Stimulated activated CD4-positive, alpha-beta T cell treated with anti-CD3 and anti-CD28 coated beads, Interleukin-1b, Interleukin-23, amount 100 ng/mL, for 24 hours (primary cell): ENCODE measurements at places on chromosomes 2 and 18.

DNA sequence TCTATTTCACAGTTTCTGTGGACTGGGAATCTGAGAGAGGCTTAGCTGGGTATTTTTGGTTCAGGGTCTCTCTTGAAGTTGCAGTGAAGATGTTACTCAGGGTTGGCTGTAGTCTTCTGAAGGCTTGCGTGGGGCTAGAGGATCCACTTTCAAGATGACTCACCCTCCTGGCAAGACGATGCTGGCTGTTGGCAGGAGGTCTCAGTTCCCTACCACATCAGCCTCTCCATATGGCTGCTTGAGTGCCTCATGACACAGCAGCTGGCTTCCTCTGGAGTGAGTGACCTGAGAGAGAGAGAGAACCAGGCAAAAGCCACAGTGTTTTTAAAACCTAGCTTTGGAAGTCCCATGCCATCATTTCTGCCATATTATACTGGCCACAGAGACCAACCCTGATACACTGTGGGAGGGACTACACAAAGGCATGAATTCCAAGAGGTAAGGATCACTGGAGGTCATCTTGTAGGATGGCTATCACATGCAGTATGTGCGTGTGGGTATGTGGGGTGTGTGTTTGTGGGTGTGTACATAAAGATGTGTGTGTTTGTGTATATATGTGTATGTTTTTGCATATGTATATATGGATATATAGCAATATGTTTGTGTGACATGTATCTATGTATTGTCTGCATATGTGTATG lies 25.1 kb downstream of the DNPEP start:
- DNase-seq: no peak

DNA sequence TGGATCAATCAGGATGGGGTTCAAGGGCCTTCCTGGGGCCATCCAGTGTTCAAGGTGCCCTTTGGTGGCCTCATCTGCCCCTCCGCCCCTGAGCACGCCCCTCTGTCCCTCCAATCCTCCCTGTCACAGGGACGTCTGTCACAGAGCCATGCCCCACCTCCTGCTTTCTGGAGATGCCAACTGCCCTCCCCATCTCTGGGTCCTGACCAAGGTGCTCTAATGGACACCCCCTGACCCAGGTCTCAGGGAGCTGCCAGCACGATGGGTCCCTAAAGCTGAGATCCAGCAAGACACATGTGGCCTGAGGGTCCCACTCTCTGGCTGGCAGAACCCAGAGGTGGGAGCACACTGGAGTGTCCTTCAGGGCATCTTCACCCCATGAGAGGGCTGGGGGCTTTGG lies 2.1 kb upstream of the TEKT4 start:
- no peak for DNase-seq

GRCh38 chr2:84495539-84496146 lies 20.7 kb upstream of the DNAH6 start:
- DNase-seq: no peak

DNA sequence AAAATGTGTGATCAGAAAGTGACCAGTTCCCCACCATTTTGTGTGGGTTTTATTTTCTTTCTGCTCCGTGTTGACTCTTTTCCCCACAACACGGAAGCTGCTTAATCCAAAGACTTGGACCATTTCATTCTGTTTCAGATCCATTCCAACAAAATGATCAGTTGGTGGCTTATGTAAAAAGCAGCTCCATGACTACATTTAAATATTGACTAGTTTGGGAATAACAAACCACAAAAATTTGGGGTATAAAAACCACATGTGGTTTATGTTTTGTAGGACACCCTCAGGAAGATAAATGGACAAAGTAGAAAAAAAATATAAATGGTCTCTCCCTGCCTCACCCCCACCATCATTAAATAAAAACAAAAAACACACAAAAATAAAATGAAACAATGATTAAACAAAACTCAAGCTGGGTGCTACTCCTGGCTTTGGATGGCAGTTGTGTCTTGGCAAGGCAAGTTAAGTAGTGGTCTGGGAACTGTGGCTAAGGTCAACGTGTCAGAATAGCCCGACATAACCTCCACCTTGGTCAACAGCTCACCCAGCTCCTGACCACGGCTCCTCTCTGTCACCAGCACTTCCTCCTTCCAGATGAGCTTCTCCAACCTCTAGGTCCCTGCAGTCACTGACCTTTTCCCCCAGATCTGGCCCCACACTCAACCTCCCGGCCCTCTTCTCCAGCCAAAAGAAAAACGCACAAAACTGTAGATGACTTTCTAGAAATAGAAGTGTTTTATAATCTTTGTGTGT lies 12.8 kb upstream of the WIPF1 start:
- DNase-seq: no peak

DNA sequence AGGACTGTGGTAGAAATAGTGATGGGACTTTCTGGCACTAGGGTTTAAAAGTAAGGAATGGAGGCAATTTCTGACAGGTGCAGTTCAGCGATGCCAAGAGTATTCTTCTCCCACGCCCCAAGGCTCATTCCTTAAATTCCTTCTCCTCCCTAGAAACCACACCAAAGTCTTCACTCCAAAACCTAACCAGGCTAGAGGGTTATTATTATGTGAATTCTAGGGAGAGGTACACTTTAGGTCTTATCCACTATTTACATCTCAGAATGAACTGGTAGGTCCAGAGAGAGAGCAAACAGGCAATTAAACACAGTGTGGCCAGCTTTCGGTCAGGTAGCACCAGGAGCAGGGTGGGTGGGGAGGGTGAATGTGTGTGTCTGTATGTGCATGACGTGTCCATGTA lies 11.4 kb downstream of the IL1F10 start:
- no peak for DNase-seq

GRCh38 chr18:54210463-54210862 lies 14.0 kb downstream of the MBD2 start:
- no peak for DNase-seq

DNA sequence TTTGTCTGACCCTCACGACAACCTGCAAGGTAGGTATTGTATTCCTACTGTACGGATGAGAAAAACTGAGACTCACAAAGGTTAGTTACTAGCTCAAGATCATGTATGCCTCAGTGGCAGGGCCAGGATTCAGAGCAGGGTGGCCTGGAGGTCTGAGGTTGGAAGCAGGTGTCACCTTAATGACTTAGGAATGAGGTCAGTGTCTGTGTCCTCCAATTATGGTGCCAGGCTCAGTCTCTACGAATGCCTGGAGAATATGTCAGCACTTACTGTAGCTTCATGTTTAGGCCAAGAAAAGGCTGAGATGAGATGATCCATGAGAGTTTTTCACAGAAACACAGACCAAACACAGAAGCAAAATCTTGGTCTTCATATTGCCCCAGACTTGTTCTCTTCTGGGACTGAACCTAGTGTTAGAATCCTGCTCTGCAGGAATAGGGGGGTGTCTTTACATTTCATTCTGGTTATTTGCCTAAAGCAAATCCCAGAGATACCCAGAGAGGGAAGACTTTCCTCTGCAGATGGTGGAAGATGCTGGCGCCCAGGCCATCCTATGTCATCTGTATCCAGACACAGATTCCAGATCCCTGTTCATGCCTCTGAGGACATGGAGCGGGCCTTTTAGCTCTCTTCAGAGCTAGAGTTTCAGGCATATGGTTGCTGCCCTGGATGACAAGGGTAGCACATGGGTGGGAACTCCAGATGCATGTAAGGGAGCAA lies 16.3 kb upstream of the RAB10 start:
- DNase-seq: no peak

- no peak for DNase-seq
Measured at GRCh38 chr2:15795426-15795825, 144.9 kb upstream of the MYCN start.

DNA sequence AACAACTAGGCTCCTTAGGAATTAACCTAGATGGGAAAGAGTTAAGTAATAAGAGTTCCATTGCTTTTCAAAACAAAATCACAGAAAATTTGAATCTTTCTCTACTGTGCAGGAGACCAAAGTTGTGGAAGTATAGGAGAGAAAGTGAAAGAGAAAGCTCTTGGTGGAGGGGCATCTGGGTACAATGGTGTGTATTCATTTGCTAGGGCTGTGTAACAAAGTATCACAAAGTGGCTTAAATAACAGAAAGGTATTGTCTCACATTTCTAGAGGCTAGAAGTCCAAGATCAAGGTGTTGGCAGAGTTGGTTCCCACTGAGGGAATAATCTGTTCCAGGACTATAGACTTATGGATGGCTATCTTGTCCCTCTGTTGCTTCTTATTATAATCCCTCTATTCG lies 50.5 kb upstream of the GORASP2 start:
- DNase-seq: no peak

DNA sequence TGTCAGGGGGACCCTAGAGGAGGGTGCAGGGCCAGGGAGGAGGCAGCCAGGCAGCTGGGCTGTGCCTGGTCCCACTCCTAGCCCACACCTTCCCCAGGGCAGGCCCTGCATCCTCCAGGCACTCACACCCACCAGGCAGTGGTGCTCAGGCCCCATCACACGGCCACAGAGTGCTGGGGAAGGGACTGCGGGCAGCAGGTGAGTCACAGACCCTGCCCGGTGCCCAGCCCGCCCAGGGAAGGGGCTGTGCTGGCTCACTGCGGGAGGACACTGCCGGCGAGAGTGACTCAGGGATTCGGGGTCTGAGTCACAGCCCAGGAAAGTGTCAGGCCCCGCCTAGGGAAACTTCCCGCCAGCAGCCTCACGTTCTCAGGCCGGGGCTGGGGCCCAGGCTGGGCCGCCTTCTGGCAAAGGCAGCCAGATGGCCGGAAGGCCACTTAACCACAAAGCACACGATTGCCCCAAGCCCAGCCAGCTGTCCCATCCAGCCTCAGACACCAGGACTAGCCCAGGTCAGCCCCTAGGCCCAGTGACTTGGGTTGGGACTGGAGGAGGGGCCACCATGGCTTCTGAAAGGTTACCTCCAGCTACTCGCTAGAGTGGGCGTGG lies 42.2 kb downstream of the BIN1 start:
- peak; percentile 81 for DNase-seq

DNA sequence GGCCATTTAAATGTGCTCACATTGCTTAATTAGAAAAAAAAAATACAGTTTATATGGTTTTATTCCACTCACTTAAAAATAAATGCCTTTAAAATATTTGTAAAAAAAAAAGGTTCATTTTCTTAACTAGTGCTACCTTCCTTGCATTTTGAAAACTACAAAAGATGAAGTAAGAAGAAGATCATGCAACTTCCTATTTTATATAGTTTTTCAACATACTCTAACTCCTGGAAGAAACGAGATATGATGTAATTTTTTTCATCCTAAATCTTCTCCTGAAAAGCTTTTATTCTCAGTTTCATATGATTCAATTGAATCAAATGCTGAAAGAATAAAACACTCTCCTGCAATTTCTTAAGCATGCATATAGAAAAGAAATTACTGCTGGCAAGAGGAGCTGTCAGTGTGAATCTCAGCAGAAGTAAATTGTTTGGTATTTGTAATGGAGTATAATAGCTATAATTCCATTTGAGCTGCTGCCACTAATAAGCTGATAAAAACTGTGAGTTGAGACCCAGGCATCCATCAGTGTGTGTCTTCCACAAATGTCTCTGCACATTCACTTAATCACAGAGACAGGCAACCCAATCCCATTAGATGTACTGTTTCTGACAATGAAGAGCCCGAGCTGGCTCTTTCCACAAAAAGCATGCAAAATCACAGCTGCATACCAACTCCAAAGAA lies 3.7 kb downstream of the FTCDNL1 start:
- DNase-seq: no peak

GRCh38 chr2:117717072-117717471 lies 97.4 kb upstream of the DDX18 start:
- no peak for DNase-seq

GRCh38 chr2:100882645-100883613 lies 63.0 kb downstream of the NPAS2 start:
- DNase-seq: no peak

DNA sequence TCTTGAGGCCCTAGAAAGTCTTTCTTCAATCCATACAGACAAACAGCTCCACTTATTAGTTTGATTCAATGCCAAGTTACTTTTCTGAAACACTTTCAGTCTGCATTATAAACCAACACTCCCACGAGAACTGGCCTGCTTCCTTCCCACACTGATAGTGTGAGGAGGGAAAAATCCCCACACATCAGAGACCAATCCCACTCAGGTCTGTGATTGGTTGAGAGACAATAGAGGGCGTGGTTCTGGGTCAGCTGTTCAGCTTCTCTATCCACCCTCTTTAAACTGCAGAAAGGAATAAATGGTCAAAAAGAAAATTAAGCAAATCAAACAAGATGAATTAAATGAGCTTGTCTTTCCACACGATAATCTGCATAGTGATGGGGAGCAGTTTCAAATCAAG lies 152.5 kb downstream of the NRP2 start:
- no peak for DNase-seq

- DNase-seq: no peak
Measured at GRCh38 chr18:42617221-42617620, 498.3 kb downstream of the RIT2 start.

DNA sequence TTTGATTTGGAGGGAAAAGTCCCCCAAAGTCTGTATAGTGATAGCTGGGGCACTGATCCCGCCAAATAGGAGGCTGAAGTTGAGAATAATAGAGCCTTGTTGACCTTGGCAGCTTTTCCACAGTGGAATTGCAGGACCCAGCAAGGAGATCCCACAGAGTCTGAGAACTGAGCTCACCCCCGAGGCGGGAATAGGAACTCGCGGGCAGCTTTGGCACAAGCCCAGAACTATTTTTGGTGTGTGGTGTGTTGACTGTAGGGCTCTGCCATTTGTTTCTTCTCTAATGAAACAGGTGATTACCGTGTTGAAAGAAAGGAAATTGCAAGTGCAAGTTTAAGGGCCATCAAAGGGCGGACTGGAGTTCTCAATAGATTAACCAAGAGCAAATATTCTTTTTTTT lies 34.0 kb downstream of the SH3RF3 start:
- no peak for DNase-seq

DNA sequence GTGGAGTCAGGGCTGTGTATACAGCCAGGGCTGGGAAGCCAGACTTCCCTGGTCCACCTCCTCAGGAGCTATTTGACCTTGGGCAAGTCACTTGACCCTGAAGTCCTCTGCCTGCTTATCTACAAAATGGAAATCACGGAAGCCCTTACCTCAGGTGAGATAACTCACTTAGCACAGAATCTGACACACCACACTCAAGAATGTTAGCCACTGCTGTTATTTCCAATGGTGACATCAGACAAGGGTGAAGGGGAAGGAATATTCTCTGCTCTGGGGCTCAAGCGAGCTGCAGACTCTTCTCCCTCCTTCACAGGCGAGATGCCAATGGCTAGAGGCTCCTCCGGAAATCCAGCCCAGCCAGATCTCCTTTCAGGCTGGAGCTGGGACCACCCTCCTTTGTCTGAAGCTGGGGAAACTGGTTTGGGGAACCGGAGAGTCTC lies 189.6 kb downstream of the HAUS1 start:
- no peak for DNase-seq
